ENCODE measurements at places on chromosomes 2 and 18.

DNA sequence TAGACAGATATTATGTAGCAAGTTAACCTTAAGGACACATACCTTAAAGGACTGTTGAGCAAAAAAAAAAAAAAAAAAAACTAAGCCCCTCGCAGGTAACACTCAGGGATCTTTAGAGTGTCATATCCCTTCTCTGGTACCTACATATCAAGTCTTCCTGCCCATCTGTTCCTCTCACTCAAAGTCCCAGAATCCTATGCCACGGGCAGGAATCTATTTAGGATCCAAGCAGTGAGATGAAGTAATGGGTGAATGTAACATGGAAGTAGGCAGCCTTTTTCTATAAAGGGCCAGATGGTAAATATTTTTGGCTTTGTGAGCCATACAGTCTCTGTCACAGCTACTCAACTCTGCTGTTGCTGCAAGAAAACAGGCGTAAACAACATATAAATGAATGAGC, 496.7 kb downstream of the STK39 start:
- no peak for DNase-seq

DNA sequence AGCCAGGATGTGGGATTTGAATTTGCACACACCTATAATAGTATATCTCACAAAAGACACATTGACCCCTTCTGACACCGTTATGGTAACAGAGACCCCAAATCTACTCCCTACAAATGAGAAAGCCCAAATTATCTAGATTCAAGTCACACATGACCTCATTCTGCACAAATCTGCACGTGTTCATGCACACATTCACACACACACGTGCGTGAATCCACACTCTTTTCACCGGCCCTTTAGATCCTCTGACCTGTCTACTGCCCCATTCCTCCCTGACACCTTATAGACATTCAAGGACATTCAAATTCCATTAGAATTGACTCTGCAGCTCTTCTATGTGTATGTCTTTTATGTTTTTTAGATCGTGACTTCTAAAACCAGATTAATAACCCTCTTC, 627.8 kb upstream of the ID2 start:
- DNase-seq: no peak

- DNase-seq: no peak
Measured at GRCh38 chr2:119864318-119864717, 104.6 kb downstream of the PTPN4 start.

- no peak for DNase-seq
Measured at GRCh38 chr2:161947406-161947805, 126.6 kb downstream of the DPP4 start.

DNA sequence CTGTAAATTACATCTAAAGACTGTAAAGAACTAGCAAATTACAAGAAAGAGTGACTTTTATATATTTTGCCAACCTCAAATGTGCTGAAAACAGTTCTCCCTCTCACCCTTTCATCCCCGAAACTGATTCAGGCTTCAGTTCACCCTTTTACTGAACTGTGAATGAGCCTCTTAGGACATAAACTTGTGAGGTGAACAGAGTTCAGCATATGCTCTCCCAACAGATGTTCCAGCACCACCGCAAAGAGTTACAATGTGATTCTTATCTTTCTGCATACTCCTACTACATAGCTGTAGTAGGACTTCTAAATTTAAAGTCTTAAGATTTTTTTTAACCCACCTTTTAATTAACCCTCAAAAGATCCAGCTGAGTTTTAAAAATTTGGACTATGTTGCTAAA, 1.2 kb upstream of the ZCCHC2 start:
- DNase-seq: no peak

GRCh38 chr18:41396211-41396610, 558.8 kb upstream of the PIK3C3 start:
- no peak for DNase-seq

DNA sequence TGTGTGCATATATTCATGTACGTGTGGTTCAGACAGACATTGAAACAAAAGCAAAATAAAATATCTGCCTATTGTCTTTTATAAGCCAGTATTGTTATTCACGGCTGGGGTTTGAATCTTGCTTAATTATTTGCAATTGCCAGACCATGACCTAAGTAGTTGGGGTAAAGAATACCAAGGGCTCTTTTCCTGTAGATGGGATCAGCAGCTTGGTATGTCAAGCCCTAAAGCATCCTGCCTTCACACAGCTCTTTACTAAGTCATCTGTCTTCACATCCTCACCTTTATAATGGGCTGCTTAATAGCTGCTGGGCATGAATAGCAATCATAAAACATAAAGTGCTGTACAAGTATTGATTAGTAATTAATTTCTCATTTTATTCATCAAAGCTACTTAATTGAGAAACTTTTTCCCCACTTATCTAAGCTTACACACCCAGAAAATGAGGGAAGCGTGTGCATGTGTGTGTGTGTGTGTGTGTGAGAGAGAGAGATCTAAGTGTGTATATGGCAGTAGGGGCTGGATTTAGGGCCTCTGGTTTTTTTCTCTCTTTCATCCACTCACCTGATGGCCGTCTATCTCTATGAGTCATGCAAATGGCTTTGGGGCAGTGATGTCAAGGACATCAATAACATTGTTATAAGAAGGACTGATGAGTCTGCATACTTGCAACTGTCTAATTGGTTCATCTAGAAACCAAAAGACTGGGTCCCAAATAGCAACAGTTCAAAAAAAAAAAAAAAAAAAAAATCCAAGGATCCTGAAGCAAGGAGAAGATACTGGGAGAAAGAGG, 244.1 kb upstream of the TNP1 start:
- no peak for DNase-seq

- DNase-seq: no peak
Measured at GRCh38 chr2:23028106-23028505, 356.9 kb upstream of the KLHL29 start.

- DNase-seq: no peak
Measured at GRCh38 chr2:62760555-62760954, 55.0 kb downstream of the EHBP1 start.

- peak; percentile 71 for DNase-seq
Measured at GRCh38 chr2:181077128-181077709, 96.8 kb downstream of the UBE2E3 start.

GRCh38 chr2:136344339-136344738, 226.4 kb upstream of the CXCR4 start:
- no peak for DNase-seq

DNA sequence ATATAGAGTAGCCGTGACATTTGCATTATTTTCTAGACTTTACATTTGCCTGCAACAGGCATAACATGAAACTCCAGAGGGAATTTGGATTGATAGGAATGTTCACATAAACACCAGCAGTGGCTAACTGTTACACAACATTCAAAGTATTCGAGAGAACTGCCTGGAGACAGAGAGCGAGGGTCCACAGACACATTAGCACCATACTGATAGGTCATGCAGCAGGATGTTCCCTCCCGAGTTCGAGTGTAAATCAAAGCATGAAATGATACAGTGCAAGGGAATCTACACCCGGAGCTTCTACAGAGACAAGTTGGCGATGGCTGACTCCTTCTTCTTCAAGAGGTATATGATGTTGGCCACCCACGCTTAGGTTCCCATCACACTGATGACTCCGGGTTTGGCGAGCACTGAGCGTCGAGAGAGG, 89.5 kb downstream of the COL6A3 start:
- DNase-seq: no peak
